ENCODE measurements at places on chromosomes 5 and 9.

- DNase-seq, result no peak
Measured at GRCh38 chr5:140381972-140382371, 19.7 kb upstream of the ANKHD1 start.

- DNase-seq, result no peak
Measured at GRCh38 chr5:131242728-131243255, 21.1 kb upstream of the CDC42SE2 start.

GRCh38 chr5:107313098-107313497 is 357.6 kb downstream of the EFNA5 start:
- no peak for DNase-seq

GRCh38 chr5:169869066-169869465 is 111.2 kb downstream of the INSYN2B start:
- no peak for DNase-seq

- no peak for DNase-seq
Measured at GRCh38 chr5:159262472-159262858, 625 bp upstream of the UBLCP1 start.

- no peak for DNase-seq
Measured at GRCh38 chr5:88394536-88395175, 126.0 kb upstream of the TMEM161B start.
